M059J (cell line): ENCODE measurements at places on chromosomes 3 and 15. TPM values are rescaled to one million over a fixed set of nuclear protein-coding genes. Genes with fewer than 3 reads are reported as not detected.

DNA sequence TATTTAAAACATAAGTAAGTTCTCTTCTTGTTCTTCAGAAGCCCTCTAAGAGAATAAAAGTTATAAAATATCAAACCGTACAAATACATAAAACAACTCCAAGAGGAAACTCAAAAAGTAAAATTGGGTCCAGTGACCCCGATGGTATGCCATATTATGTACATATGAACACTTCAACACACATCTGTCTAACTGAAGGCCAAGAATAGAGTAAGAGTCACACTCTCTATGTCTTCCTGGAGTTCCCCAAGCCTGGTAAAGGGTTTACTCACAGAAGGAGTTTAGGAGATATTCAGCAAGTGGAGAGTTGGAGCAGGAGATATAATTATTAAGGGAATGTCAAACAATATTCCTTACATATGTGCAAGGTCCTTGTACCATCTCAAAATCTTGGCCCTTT, 101.3 kb upstream of the EIF1B start:
- DNase-seq, result no peak

PSTPIP1 gene
- total RNA-seq, result not detected in 2 replicates

CCDC54 gene
- total RNA-seq, result not detected in 2 replicates

GUCA1C gene
- total RNA-seq, result 0.39 TPM in 1 of 2 replicates, not detected in the other

DNA sequence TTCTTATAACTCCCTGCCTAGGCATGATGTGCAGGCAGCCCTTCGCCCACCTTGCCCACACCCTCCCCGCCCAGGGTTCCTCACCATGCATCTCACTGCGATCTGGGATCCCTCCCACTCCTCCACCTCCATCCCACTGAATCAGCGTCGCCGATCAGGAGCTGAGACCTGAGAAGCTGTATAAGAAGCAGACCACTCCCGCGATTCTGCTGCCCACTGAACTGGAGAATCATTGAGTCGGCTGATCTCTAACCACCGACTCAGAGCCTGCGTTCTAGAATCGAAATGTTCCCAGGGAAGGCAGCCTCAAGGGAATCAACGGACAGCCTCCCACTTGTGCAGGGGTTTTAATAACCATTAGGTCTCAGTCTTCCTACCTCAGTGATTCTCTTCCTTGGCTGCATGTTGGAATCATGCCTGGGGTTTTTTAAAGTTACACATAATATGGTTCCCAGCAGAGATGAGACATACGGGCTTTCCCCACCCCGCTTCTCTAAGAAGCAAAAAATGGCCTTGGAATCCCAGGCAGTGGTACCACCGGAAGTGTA, 60.2 kb downstream of the TMEM44 start:
- DNase-seq, result peak; percentile 51

DNA sequence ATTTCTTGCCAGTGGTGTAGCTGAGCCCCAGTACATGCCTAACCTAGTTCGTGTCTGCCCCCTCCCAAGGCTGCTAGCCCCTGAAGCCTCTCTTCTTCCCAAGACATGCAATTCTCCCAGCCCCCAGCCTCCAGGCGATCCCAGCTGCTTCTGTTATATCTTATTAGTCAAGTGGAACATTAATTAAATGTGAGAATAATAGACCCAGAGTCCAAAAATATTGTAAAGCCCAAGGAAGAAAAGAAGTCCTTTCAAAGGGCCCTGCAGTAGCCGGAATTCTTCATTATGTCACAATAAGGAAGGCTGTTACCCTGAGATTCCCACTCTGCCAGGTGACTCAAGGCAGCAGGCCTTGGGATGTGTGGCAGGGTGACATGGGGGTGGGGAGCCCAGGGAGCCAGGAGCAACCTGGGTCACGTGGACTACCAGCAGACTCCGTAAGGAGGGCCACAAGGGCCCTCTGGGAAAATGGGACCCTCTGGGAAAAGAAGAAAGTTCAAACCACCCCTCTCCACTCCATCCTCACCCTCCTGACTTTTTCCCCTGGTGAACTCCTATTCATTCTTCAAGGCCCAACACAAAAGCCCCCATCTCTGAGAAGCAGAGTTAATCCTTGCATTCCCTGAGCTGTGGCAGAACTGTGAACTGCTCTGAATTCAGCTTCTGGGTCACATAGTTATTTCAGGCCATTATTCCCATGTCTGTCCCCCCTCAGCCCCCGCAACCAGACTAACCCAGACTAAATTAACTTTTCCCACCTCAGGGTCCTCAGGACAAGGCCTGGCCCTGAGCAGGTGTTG, 21.8 kb upstream of the TRH start:
- no peak for DNase-seq

DNA sequence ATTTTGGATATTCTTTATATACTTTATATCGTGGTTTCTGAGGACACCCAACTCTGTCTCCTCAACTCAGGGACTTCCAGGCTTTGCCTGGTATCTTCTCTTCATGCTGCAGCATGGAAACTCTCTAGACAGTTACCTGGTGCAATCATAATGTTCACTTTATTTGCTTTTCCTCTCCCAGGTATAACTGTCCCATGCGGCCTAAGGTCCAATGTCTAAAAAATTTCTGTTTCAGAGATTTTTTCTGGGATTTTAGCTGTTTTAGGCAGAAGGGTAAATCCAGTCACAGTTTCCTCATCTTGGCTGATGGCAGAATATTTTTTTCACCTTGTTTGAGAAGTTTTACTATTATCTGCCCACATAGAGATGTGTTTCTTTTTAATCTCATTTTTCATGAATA, 139.9 kb upstream of the KCNMB2 start:
- no peak for DNase-seq

DNA sequence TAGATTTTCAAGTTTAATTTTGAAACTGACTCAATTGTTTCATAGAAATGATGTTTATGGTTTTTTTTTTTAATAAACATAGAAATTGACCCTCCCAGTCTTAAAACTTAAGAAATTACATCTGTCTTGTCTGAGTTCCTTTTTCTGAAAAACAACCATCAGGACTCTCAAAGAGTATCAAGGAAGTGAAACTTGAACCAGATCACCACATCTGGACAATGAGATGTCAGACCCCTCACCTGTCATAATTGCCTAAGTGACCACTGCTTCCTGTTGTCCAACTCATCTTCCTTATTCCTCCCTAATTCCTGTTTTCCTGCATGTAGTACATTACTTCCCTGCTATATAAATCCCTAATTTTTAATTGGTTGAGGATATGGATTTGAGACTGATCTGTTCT, 441.5 kb upstream of the ARHGEF26 start:
- DNase-seq, result no peak

GRCh38 chr3:58544541-58544940, 7.6 kb upstream of the ACOX2 start:
- DNase-seq, result peak; percentile 67

DNA sequence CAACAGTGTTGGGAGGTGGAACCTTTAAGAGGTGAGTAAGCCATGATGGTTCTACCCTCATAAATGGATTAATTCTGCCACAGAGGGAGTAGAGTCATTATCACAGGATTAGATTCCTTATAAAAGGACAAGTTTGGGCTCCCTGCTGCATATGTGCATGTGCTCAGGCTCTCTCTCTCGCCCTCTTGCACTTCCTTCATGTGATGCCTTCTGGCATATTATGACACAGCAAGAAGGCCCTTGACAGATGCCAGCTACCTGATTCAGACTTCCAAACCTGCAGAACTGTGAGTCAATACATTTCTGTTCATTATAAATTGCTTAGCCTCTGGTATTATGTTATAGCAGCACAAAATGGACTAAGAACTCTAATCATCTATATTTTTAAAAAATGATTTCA, 205.3 kb downstream of the CTNNB1 start:
- DNase-seq, result peak; percentile 57

DNA sequence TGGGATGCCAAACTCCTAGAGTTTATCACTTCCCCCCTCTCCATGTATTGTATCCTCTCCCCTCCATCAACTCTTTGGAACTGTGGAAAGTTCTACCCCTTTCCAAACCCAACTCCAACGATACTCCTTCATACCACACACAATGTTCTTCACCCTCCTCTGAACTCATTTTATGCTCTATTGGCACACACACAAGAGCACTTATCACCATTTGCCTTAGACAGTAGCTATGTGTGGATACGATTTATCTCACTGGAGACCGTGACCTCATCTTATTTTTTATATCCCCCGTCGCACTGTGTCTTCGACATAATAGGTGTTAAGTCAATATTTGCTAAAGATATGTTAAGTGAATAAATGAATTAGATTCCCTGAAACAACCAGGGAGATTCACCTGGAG, 316.5 kb upstream of the PROK2 start:
- no peak for DNase-seq

- DNase-seq, result no peak
Observed at GRCh38 chr3:96994988-96995387, 180.6 kb downstream of the EPHA6 start.

- peak; percentile 90 for DNase-seq
Observed at GRCh38 chr3:157405457-157405856, 31.2 kb upstream of the PTX3 start.

- peak; percentile 81 for DNase-seq
Observed at GRCh38 chr3:157098121-157098822, 61.7 kb downstream of the CCNL1 start.

MKRN2OS gene
- not detected in 2 replicates for total RNA-seq

GRCh38 chr3:72161881-72162595, 377.1 kb upstream of the PROK2 start:
- DNase-seq, result peak; percentile 40

DNA sequence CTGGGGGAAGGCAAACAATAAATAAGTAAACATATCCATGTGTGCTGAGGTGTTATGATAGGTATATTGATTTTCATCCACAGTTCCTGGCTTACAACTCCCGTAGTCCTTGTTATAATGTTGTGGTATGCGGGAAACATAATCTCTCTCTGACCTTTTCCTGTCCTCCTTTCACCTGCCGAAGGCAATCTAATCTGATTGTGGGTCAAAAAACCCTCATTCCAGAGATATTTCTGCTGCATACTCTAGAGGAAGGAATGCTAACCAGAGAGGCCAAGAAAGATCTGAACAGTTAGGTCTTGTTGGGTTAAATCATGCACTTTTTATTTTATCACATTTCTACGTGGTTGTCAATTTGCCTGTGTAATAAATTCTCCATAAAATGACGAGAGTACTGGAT, 383.6 kb upstream of the SEMA6D start:
- DNase-seq, result peak; percentile 37

DNA sequence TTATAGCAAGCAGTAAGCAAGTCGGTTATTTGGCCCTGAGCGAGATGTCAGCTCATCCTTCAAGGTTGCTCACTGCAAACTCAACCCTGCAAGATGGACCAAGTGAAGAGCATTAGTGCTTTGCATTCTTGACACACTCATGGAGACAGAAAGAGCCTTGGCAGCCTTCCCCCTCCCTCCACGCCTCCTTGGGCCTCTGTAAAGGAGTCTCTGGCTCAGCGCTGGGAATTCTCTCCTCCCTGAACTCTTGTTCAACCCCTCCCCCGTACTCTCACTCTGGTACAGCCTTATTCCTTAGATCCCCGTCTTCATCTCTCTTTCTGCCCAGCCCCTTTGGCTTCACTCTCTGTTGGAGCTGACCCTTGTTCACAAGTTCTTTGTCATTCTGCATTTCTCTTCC, 2.2 kb upstream of the CX3CR1 start:
- DNase-seq, result no peak

ADAMTS9 gene
- 0.15 TPM in 2 replicates for total RNA-seq

- DNase-seq, result no peak
Observed at GRCh38 chr3:46917257-46917656, 39.7 kb downstream of the PTH1R start.

DNA sequence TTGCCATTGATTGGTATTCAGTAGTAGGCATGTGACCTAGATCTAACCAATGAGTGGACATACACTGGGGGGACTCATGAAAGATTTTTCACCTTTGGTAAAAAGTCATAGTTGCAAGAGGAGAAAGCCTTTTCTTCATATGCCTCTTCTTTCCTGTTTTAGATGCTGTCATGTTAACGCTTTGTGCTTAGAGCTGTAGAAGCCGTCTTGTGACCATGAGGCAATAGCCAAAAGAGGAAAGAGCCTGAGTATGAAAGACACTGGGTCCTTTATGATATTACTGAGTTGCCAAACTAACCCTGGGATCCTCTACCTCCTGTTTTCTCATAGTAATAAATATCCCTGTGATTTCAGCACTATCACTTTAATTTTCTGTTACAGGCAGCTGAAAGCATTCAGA, 396.0 kb downstream of the FHIT start:
- no peak for DNase-seq

CYP19A1 gene
- total RNA-seq, result 0.12 and 0.86 TPM in 2 replicates

SCN11A gene
- not detected in 2 replicates for total RNA-seq
